ENCODE measurements at places on chromosomes 4 and X. TPM values are rescaled to one million over a fixed set of nuclear protein-coding genes. Genes with fewer than 3 reads are reported as not detected.
A peak's percentile ranks its signal among the peaks of the same experiment; 100 is the strongest.

The IBSP gene
- total RNA-seq: not detected

The TGIF2LX gene
- total RNA-seq: not detected

The NOX1 gene
- total RNA-seq: not detected

The RASSF6 gene
- not detected for total RNA-seq

The RTL9 gene
- 0.66 TPM for total RNA-seq

The ALB gene
- total RNA-seq: not detected

The GPR119 gene
- not detected for total RNA-seq

The FDCSP gene
- total RNA-seq: not detected

The KLHL13 gene
- 11.4 TPM for total RNA-seq

The HSFX1 gene
- 3.0 TPM for total RNA-seq

The HSD17B11 gene
- total RNA-seq: 11.7 TPM

The MGARP gene
- total RNA-seq: 0.60 TPM

The PCDH18 gene
- 3.4 TPM for total RNA-seq

The SNCA gene
- 7.0 TPM for total RNA-seq

The GAGE2A gene
- not detected for total RNA-seq

The ATP10D gene
- total RNA-seq: 10.3 TPM

- peak; percentile 18 for DNase-seq
These were observed at the start of gene UGT8 for GRCh38 chr4:114598191-114599121. TSS of gene UGT8 (plus strand) at chr4:114598807. CDS start at chr4:114622881, 24,074 bp downstream.

GRCh38 chr4:37973441-37973840 lies 13.2 kb downstream of the PTTG2 start:
- no peak for DNase-seq

GRCh38 chr4:95294321-95294720 lies 254.5 kb downstream of the UNC5C start:
- no peak for DNase-seq

DNA sequence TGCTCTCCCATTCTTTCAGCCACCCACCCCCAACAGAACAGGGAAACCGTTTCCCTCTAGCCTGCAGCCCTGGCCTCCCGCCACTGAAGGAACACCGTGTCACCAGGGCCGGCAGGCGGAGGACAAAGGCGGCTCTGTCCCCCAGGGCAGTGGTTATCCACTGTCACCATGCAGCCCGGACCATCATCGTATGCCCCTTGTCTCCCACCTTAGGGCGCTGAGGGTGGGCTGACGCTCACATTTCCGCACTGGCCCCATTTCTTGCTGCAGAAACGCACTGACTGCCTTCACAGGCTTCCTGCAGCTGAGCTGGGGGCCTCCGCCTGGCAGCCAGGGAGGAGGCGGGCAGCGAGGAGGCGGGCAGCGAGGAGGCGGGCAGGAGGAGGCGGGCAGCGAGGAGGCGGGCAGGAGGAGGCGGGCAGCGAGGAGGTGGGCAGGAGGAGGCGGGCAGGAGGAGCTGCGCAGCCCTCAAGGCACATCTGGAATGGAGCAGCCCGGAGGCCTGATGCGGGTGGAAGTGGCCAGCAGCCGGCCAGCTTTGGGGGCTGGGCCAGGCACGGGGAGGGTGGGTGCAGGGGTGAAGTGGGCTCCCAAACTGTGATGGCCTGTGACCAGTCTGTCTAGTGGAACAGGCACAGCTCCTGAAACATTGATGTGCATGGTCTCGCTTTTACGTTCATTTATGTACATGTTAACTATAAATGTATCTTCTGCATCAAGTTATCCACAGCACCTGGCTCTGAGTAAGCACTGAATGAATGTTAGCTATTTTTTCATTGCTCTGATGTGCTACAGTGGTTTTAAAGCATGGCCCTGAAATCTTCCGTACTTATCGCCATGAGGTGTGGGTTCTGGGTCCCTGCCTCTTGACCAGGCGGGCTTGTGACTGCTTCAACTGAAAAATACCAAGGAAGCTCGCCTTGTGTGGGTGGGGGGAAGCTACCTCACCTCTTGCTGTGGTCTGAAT lies 20.6 kb upstream of the KIAA0232 start:
- DNase-seq: no peak

DNA sequence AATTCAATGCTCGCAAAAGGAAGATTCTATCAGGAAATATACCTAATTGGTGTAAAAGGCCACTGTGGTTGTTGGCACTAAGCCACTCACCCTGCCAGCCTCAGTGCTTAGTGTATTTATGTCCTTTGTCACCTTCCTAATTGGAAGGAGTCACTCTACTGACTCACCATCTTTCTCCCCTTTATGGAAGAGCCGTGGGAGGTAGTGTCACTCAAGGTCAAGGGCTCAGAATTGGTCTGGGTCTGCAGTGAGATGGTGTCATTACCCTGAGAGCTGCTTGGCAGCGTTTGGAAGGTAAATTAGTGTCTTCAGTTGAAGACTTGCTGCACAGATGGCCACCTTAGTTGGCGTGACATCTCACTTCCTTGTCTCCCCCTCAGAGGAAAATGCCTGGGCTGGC lies 41.7 kb upstream of the CDKN2AIP start:
- no peak for DNase-seq

DNA sequence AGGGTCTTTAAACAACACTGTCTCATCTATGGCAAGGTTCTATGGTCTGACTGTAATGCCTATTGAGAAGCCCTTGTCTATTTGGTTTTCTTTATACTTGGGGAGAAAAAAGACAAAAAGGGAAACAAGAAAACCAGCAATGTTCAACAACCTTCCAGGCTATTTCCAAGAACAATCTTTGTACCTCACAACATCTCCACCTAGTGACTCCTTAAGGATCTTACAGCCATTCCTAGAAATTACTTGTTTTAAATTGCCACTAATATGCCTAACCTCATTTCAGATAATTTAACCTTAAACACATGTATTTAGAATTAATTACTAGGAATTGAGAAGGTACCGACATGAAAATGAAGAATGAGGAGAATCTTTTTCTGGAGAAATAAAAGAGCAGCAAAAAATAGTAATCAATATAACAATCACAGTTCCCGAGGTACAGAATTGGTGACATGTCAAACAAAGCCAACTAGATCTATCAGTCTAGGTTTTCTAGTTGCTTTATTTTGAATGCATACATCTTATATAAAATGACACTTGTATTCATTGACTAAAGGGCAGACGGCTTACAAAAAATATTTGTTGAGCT lies 1.6 kb upstream of the RBM46 start:
- DNase-seq: no peak

- DNase-seq: no peak
These were observed 25.8 kb upstream of the VEGFC start for GRCh38 chr4:176818531-176818930.

DNA sequence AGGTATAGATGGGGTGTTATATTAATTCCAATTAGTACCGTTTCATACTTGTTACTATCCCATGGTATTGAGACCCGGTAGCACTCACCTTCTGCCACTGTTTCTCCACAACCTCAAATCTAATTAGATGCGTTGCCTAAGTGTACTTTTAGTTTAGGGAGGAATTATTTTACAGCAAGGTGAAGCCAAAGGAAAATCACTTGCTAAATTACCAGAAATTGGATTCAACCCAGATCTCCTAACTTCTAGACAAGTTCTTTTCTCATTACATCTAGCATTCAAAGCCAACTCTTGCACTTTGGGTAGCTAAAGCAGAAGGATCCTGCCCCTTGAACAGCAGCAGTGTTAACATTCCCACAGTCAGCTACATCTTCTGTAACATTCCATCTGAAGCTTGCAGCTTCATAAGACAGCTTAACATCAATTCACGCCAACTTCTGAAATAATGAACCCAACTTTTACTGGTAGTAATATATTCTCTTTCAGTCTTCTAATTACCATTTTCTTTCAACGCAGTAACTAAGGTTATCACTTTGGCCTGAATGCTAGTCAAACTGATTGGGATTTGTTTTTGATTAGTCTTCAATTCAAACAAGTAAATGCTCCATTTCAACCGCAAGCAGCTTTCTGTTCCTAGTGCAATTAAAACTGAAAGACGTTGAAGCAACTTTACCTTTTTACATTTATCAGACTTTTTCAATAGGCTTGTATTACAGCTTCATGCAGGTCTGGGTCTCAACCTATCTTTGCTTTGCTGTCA lies 934 bp upstream of the SEC31A start:
- DNase-seq: no peak

DNA sequence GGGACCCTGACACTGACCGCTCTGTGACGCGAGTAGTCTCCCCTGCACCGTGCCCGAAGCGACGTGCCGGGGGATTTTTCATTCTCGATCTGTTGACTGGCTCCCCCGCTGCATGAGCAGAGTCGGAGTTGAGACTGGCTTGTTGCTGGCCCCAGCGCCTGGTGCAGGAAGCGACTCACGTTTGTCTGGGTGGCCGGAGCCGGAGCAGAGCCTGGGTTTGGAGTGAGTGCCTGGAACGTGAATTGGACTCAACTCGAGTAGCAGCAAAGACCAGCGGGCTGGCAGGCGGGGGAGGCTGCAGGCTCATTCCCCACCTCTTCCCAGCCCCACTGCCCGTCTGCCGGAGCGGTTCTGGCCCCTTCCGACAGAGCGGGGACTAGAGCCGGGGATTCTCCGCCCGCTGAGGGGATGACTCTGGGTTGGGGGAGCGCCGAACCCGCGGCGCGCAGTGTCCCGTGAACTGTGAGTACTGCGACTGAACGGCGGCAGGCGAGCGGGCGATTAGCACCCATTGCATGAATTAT lies 554 bp downstream of the PCDH7 start:
- peak; percentile 25 for DNase-seq

DNA sequence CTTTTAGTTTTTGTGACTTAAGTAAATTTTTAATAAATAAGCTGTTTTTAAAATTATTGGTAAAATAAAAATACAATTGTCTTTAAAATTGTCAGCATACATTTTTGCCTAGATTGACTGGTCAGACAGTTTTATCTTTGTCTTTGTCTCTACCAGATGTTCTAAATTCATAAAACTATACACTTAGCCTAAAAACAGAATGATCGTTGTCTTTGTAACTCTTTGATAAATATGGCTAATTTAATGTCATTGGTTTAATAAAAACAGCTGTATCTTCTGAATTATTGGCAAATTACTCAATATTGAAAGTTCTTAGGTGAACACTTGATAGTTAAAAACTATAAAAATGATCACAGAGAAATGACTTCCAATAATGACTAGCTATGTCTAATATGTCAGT lies 36.5 kb upstream of the NPFFR2 start:
- DNase-seq: no peak

DNA sequence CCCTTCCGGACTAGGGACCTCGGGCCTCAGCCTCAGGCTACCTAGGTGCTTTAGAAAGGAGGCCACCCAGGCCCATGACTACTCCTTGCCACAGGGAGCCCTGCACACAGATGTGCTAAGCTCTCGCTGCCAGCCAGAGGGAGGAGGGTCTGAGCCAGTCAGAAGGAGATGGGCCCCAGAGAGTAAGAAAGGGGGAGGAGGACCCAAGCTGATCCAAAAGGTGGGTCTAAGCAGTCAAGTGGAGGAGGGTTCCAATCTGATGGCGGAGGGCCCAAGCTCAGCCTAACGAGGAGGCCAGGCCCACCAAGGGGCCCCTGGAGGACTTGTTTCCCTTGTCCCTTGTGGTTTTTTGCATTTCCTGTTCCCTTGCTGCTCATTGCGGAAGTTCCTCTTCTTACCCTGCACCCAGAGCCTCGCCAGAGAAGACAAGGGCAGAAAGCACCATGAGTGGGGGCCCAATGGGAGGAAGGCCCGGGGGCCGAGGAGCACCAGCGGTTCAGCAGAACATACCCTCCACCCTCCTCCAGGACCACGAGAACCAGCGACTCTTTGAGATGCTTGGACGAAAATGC lies at the start of gene WAS:
Gene WAS, plus strand, starts transcription at position 389 of the 572 bp plus-strand sequence. Its CDS starts 55 bp downstream, at position 444.
- no peak for DNase-seq

GRCh38 chr4:185735866-185736400 lies 76.1 kb downstream of the SORBS2 start:
- no peak for DNase-seq

DNA sequence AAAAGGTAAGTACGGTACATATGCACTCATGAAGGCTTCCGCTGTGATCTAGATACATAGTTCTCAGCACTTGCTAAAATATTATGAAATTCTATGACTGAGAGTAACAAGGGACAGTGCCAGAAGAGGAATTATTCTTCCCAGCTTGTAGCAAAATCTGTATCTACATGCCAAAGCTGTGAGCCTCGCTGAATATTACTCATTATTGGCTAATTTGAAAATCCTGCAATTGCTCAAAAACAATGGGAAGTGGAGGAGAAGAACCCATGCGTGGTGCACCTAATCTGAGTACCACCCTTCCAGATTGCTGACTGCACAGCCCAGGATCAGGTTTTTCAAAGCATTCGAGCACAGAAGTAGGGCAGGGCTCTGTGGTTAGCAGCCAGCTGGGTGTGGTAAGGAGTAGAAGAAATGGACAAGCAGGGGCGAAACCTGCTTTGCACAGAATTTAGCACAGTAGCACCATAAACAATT lies 17.4 kb upstream of the PDCL2 start:
- no peak for DNase-seq

DNA sequence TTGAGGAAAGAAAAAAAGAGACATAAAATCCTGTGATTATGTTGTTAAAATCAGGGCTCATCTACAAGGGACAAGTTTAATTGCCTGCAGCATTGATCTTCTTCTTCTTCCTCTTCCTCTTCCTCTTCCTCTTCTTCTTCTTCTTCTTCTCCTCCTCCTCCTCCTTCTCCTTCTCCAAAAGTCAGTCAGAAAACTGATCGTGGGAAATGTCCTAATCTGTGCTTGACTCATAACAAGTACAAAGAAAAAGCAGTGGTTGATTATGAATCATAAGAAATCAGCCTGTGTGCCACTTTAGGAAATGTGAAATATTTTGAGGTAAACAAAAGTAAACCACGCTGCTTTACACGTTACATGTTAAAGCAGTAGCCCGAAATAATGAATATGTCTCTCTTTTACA lies 2.7 kb upstream of the ATP10D start:
- DNase-seq: no peak

DNA sequence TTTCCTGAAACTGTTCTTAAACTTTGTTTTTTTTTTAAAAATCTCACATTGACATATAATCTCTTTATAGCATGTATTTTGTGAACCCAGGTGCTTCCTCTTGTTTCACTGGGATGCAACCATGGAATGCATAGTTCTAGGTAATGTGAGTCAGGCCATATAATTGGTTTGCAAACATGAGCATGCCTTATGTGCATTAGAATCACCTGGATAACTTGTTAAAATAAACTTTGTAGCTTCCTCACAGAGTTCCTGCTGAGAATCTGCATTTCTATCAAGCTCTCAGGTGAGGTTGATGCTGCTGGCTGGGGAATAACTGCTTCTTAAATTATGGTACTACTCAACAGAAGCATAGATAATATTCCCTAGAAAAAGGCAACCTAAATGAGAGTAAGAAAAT lies 940.3 kb upstream of the LCORL start:
- DNase-seq: no peak

- DNase-seq: no peak
These were observed 184.1 kb upstream of the HHIP start for GRCh38 chr4:144461906-144462305.

GRCh38 chrX:103464072-103464773 lies 55.1 kb downstream of the RAB40A start:
- no peak for DNase-seq

- no peak for DNase-seq
These were observed 56.2 kb downstream of the DLG3 start for GRCh38 chrX:70500826-70501225.

GRCh38 chr4:82710197-82710929 lies 88.2 kb downstream of the SCD5 start:
- no peak for DNase-seq

GRCh38 chrX:77820091-77820727 lies 34.2 kb upstream of the ATRX start:
- no peak for DNase-seq

GRCh38 chrX:23557070-23557469 lies 110.2 kb upstream of the PRDX4 start:
- DNase-seq: no peak

- no peak for DNase-seq
These were observed 51.8 kb downstream of the GC start for GRCh38 chr4:71732066-71732465.
